ENCODE measurements at places on chromosomes 1 and 21. TPM values are rescaled to one million over a fixed set of nuclear protein-coding genes. Genes with fewer than 3 reads are reported as not detected.

Gene ARTN
- not detected for total RNA-seq

Gene ARMH1
- 141 TPM for total RNA-seq

Gene GLIS1
- total RNA-seq = not detected

Gene FAM177B
- total RNA-seq = not detected

Gene TAS1R1
- not detected for total RNA-seq

Gene KCNK2
- not detected for total RNA-seq

Gene GTF2B
- 34.2 TPM for total RNA-seq

Gene VWA1
- total RNA-seq = 0.69 TPM

Gene GUCA2B
- not detected for total RNA-seq

Gene EDN2
- not detected for total RNA-seq

Gene KHDRBS1
- total RNA-seq = 200 TPM

Measured in activated CD4-positive, alpha-beta memory T cell treated with anti-CD3 and anti-CD28 coated beads for 36 hours (primary cell).